HepG2 (cell line): ENCODE measurements at places on chromosomes 1 and 21.

GRCh38 chr1:169867012-169867675 lies 26.6 kb downstream of the SCYL3 start:
- DNase-seq: no peak
- peaks cover 73% of the 10 kb centered on the region for H3K36me3 ChIP-seq
- H3K4me1 ChIP-seq: no peaks in the 10 kb centered on the region
- H3K27me3 ChIP-seq: no peaks in the 10 kb centered on the region

GRCh38 chr1:176957603-176958002 lies 206.9 kb downstream of the ASTN1 start:
- no peak overlapping the region for H3K27ac ChIP-seq
- no peak for DNase-seq
- H3K27me3 ChIP-seq: no peaks in the 10 kb centered on the region

DNA sequence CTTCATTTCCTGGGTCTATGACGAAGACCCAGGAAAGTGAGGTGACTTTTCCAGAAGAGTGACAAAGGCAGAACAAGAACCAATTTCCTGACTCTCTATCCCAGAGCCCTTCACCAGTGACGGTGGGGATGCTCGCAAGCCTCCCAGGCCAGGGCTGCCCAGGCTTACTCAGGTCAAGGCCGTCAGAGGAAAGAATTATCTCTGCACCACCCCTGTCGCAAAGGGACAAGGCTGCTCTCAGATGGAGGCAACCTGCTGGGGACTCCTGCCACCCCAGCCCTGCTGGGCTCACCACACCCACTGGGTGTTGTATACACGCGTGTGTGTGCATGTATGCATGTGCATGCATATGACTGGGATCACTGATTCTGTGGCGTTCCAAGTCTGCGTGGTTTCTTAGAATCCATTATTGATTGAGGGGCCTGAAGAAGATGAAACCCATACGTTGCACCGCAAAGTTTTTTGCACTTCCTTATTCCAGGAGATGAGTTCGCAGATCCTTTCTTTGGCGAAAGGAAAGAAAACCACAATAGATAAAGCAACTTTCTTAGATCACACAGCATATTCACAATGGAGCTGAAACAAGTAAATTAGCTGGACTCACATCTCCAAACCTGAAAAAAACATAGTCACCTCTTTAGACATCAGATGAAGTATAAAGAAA lies 255.8 kb downstream of the RHOU start:
- H3K36me3 ChIP-seq: no peaks in the 10 kb centered on the region
- peaks cover 42% of the 10 kb centered on the region for H3K4me1 ChIP-seq
- H3K27ac ChIP-seq: no peak overlapping the region

DNA sequence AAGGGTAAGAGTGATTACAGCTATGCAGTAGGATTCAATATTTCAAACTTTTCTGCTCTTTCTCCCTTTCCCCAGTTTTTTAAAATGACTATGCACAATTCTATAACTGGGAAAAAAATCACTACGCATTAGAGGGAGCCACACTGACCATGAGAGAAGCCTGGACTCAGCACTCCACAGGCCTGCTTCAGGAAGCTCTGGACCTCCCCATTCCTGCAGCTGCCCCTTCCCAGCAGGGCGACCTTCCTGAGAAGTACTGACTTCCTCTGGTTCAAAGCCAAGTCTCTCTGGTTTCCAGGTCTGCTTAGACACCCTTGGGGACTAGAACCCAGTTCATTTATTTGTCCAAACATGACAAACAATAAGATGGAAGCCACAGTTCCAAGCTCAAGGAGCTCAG lies 42.0 kb upstream of the CLSTN1 start:
- DNase-seq: no peak
- H3K27ac ChIP-seq: no peak overlapping the region
- H3K4me3 ChIP-seq: no peak overlapping the region
- peaks cover 19% of the 10 kb centered on the region for H3K4me1 ChIP-seq
- no peaks in the 10 kb centered on the region for H3K27me3 ChIP-seq

DNA sequence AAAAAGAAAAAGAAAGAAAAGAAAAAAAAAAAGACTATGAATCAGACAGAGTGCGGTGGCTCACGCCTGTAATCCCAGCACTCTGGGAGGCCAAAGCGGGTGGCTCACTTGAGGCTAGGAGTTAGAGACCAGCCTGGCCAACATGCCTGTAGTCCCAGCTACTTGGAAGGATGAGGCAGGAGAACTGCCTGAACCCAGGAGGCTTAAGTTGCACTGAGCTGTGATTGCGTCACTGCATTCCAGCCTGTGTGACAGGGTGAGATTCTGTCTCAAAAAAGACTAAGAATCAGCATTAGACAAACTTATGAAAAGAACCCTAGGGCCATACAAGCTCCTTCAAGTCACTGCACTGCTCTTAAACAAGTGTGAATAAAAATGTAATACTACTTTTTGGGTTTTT lies 16.9 kb downstream of the PSMB4 start:
- no peak for DNase-seq
- H3K36me3 ChIP-seq: peaks cover 37% of the 10 kb centered on the region
- no peaks in the 10 kb centered on the region for H3K27me3 ChIP-seq
- no peak overlapping the region for H3K27ac ChIP-seq
- no peak overlapping the region for H3K4me3 ChIP-seq
- H3K4me1 ChIP-seq: no peaks in the 10 kb centered on the region

DNA sequence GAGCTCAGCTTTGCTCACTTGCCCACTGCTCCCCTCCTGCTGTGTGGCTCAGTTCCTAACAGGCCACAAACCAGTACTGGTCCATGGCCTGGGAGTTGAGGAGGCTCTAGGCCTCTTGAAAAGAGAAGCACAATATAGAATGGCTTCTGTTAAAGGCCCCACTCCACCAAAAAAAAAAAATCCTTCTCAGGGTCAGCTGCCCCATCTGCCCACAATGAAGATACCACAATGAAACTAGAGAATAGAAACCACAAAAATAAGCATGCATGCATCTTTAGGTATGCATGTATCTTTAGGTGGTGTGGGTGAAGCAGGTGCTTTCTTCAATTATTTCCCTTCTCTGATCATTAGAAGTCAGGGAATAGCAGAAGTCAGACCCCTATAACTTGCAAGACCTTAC lies 620.4 kb upstream of the BEND5 start:
- H3K27me3 ChIP-seq: no peaks in the 10 kb centered on the region
- no peak overlapping the region for H3K27ac ChIP-seq
- no peaks in the 10 kb centered on the region for H3K36me3 ChIP-seq
- no peaks in the 10 kb centered on the region for H3K4me1 ChIP-seq

- no peaks in the 10 kb centered on the region for H3K27me3 ChIP-seq
- H3K36me3 ChIP-seq: peaks cover 8% of the 10 kb centered on the region; the same call in 1 of the 2 replicates
- H3K4me1 ChIP-seq: peaks cover 40% of the 10 kb centered on the region
- no peak overlapping the region for H3K4me3 ChIP-seq
- H3K27ac ChIP-seq: peak overlapping the region; percentile 58
These were observed 25.3 kb downstream of the ARHGEF16 start for GRCh38 chr1:3479511-3480368.

- H3K27ac ChIP-seq: peak within 1 kb of the TSS; percentile 87
- peak; percentile 90 for DNase-seq
- H3K36me3 ChIP-seq: no peaks in the 10 kb centered on the region
- H3K4me3 ChIP-seq: peak within 1 kb of the TSS; percentile 90
- no peaks in the 10 kb centered on the region for H3K27me3 ChIP-seq
These were observed at the start of gene TAF12 for GRCh38 chr1:28642847-28643635. TAF12 (minus strand) TSS chr1:28643067; CDS start chr1:28622081, 20,986 bp downstream.

DNA sequence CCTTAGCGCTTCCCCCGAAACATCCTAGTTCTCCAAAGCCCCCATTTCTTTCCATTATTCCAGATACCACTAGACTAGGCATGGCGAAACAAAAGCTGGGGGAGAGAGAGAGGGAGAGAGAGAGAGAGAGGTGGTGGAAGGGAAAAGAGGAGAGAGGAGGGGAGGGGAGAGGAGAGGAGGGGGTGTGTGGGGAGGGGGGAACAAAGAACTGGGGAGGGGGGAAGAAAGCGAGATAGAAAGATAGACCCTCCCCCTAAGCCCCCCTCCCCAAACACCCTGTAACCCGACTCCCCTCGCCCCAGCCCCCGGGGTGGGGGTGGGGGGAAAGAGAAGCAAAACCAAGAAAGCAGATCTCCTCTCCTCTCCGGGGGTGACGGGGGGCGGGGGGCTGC lies 352 bp downstream of the MEX3A start:
- no peaks in the 10 kb centered on the region; the same call in 2 of the 3 replicates for H3K27me3 ChIP-seq
- peaks cover 7% of the 10 kb centered on the region; the same call in 2 of the 3 replicates for H3K36me3 ChIP-seq
- peaks cover 65% of the 10 kb centered on the region for H3K4me1 ChIP-seq

DNA sequence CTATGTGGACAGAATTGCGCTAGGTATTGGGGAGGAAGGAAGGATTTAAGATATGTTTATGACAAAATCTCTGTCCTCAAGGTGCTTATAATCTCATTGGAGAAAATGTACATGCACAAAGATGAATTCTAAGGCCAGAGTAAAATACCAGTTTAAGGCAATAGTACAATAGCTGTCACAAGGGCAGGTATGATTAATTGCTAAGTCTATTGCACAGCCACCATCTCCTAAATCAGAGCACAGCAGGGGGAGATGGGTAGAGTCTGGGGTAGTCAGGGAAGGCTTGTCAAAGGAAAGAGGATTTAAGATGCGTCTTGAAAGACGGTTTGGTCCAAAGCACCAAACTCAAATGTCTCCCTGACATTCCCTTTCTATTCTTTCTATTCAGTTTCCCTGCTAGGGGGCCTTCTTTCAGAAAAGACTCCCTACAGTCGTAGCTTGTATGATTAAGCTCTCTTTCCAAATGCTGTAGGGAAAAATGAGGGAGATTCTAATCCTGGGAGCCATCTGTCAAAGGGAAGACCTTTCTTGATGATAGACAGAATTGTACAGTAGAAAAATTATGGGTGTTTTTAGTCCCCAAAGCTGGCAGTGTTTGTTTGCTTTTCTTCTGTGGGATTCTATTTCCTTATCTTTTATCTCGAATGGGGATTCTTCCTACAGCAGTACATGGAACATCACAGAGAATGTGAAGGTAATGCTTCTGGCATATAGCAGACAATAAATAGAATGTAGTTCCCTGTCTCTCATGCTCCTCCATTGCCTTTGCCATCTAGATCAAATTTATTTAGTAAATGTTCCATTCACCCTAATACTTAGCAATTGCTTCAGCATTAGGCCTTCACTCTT lies 107.6 kb upstream of the NFIA start:
- no peaks in the 10 kb centered on the region for H3K36me3 ChIP-seq
- H3K27me3 ChIP-seq: peaks cover 1% of the 10 kb centered on the region; the same call in 1 of the 2 replicates
- H3K27ac ChIP-seq: no peak overlapping the region
- no peak overlapping the region for H3K4me3 ChIP-seq

DNA sequence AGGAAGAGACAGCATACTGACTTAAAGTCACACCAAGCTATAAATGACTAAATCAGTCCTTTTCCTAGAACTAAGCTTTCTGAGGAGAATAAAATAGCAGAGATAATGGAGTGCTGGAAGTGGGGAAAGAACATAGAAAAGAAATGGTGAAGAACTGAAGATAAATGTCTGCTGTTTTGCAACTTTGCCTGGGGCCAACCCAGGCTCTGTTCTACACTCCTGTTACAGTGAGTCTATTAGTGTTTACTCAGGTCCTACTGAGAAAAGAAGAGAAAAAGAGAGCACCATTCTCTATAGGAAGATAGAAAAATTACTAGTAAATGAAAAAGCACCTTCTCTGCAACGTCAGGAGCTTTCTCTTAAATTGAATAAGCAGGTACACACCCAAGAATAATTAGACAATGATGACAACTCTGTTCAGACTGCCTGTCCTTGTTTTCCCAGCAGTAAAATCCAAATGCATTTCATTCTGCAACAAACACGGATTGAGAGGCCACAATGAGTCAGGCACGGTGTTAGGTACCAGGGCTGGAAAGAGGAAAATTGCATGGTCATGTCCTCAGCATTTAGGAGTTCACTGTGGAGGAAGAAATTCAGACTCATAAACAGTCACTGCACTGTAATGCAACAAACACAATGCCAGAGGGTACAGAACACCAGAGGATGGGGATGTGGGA lies 139.4 kb upstream of the CAMK1G start:
- no peaks in the 10 kb centered on the region for H3K4me1 ChIP-seq
- H3K27me3 ChIP-seq: no peaks in the 10 kb centered on the region
- H3K27ac ChIP-seq: no peak overlapping the region
- H3K36me3 ChIP-seq: no peaks in the 10 kb centered on the region
- no peak overlapping the region for H3K4me3 ChIP-seq

DNA sequence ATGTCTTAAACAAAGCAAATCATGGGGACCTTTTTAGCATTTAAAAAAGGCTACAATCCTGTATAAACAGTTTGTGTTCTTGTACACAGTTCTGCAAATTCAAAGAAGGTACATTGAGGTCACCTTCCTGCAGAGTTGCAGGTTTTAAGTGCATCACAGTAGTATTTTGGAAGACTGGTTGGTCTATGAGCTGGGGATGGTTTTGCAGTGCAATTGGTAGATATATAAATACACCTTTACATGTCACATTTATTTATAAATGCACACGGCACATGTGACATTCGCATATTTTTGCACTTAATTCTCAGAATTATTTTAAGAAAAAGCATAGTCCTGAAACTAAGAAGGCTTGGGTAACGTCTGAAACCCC lies 599 bp upstream of the ITPKB start:
- H3K27me3 ChIP-seq: peaks cover 14% of the 10 kb centered on the region
- no peak for DNase-seq
- no peak overlapping the region for H3K4me3 ChIP-seq
- peaks cover 15% of the 10 kb centered on the region for H3K4me1 ChIP-seq

GRCh38 chr21:42042651-42043050 lies 28.5 kb upstream of the UMODL1 start:
- no peak overlapping the region for H3K4me3 ChIP-seq
- H3K27ac ChIP-seq: no peak overlapping the region
- H3K27me3 ChIP-seq: peaks cover 35% of the 10 kb centered on the region; the same call in 2 of the 3 replicates
- DNase-seq: no peak

GRCh38 chr1:75719810-75720209 lies 4.7 kb upstream of the ACADM start:
- H3K4me1 ChIP-seq: peaks cover 20% of the 10 kb centered on the region
- no peaks in the 10 kb centered on the region for H3K36me3 ChIP-seq
- DNase-seq: no peak
- H3K4me3 ChIP-seq: no peak overlapping the region
- no peaks in the 10 kb centered on the region for H3K27me3 ChIP-seq
- H3K27ac ChIP-seq: no peak overlapping the region

DNA sequence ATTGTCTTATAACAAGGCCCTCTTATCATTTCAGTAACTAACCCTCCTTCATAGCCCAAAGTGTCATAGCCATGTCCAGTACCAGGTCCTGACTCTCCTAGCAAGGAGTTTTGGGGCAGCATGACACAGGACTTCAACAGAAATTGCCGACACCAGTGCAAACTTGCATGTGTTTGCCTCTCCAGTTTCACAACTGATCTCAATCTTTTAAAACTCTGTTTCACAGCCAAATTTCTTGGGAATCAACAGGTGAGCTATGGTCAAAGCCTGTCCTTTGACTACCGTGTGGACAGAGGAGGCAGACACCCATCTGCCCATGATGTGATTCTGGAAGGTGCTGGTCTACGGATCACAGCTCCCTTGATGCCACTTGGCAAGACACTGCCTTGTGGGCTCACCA lies 36.8 kb downstream of the LAMC2 start:
- H3K4me1 ChIP-seq: no peaks in the 10 kb centered on the region
- H3K27me3 ChIP-seq: no peaks in the 10 kb centered on the region
- H3K27ac ChIP-seq: no peak overlapping the region
- H3K36me3 ChIP-seq: no peaks in the 10 kb centered on the region
